ENCODE measurements at places on chromosomes 4 and X.
A peak's percentile ranks its signal among the peaks of the same experiment; 100 is the strongest.

DNA sequence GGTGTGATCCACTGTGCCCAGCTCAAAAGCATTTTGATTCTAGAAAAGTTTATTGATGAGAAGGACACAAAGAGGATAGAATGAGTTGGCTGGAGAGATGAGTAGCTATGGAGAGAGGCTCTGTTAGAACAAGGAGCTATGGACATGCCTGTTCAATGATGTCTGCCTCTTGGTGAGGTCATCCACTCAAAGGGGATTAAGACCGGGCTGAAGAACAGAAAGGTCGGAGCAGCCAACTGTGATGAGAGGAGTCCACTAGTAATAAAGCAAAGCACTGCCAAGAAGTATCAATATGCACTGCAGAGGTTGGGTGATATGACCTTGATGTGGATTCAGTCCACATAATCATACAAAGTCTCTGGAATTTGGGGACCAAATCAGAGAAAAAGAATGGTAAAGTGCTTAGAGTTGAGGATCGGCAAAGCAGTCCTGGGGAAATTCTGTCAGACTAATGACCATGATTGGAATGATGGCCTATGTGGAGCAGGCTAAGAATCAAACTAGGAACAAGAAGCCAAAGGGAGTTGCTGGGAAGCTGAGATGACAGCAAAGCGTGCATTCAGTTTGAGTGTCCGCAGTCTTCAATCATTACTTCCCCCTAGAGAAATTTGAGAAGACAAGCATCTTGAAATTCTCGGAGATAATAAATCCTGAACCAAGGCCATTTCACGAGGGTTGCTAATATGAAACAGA is 55.7 kb upstream of the MMAA start:
- no peak for DNase-seq

DNA sequence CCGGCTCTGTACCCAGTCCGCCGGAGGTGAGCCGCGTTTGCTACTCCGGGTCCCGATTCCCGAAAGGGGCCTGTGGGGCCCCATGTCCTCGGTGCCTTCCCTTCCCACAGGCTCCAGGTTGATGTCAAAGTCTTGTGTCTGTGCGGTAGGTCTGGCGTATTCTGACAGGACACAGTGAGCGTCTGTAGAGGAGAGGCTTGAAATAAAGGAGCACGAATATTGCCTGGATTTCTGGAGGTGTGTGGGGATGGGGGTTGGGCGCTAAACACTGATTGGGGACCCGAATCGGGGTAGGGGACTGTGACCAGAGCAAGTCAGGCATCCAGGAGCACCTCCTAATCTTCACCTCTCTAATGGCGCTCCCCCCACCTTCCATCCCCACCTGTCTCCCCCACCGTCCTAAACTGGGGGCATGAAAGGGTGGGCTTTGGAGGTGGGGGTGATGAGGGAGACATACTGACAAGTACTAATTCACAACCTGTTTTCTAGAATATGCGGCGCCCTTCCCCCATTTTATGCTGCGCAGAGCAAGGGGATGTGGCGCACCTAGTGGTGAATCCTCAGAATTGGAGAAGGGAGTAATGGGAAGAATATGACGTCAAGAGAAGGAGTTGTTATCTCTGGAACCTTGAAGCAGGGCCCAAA is 855 bp downstream of the GPRASP2 start:
- DNase-seq: peak; percentile 60

DNA sequence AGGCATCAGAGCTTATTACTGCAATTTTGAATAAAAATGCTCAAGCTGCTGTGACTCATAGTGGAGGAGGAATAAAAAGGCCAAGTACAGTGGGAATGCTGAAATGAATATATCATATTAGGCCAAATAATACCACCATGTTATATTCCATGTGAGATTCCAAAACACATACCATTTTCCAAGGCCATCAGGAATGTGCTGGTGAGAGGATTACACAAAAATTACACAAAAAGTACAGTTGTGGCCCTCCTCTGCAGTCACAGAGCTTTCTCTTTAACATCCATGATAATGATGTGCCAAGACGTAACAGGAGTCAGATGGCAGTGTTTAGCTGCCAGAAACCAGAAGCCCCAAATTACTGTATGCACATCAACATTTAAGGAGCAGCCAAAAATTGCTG is 153.5 kb downstream of the PCDH18 start:
- DNase-seq: no peak

GRCh38 chrX:102345916-102346315 is 93.9 kb downstream of the NXF2B start:
- no peak for DNase-seq

- DNase-seq: no peak
Measured at GRCh38 chrX:70201732-70202131, 24.4 kb downstream of the DGAT2L6 start.

GRCh38 chrX:17861489-17862011 is 452 bp upstream of the RAI2 start:
- no peak for DNase-seq

GRCh38 chr4:146278986-146279385 is 64.6 kb downstream of the REELD1 start:
- DNase-seq: no peak

GRCh38 chr4:104859601-104860237 is 287.0 kb upstream of the TET2 start:
- no peak for DNase-seq

- DNase-seq: no peak
Measured at GRCh38 chr4:81136161-81136905, 78.7 kb downstream of the PRKG2 start.

DNA sequence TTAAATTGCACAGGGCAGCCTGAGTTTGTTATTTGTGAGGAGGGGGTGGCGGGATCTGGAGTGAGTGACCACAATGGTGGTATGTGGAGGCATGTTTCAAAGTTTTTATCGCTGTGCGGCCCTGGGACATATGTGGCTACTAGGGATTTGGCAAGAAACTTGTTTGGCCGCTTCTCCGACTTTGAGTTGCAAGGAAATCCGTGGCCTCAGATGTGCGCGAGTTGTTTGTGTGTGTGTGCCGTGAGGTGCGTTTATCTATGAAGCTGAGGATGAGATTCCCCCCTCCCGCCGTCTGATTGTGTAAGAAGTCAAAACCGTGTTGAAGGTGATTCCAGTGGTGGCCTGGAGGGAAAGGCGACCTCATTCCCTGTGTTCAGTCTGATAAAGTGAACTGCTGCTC is 1.4 kb downstream of the JADE3 start:
- DNase-seq: no peak

DNA sequence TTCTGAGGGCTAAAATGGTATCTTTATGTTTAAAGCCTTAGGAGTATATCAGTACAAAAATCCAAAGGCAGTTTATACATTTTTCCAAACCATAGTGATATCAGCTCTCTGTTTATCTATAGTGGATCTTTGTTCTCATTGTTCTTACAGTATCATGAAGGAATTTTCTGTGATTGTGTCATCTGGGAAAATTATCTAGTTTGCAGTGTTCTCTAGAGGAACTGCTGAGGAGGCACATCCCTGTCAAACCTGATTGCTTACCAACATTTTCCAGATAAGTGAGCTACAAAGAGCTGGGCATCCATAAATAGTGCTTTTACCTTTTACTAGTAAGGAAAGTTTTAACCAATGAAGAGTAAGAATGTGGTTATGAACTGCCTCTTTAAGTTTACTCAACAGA is 44.9 kb upstream of the SLC25A31 start:
- no peak for DNase-seq

DNA sequence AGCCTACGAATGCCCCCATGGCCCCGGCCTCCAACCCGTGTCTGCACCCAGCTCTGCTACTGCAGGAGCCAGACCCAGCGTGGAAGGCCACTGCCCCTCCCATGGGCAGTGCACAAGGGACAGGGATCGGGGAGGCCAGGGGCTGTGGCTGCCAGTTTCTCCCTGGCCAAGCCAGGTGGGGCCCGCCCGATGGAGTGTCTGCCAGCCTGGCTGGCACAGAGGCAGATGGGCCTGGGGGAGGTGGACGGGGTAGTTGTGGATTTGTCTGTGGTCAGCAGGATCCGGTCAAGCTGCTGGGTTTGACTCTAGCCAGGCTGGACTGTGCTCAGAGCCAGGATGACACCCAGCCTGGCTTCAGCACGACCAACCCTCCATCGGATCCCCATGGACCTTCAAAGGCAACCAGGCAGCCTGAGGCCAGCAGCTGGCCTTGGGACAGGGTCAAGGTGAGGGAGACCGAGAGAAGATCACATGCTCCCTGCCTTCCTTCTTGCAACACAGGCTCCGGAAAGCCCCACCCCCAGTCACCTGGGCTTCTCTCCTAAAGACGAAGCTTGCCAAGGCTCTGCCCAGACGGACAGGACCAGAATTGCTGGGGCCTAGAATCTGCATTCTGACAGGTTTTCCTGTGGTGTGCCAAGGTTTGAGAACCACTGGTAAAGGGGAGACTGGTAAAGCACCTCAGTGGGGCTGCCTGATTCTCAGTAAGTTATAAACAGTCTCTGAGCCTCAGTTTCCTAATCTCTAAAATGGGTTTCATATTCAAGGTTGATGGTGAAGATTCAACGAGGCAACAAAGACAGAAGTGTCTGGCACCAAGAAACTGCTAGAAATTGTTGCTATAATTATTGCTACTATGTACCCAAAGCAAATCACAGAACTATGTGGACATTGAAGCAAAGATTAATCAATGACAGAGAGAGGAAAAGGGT is 78.6 kb downstream of the PPP2R2C start:
- DNase-seq: no peak

GRCh38 chrX:7926914-7927258 is 327 bp downstream of the PNPLA4 start:
- DNase-seq: no peak

- DNase-seq: no peak
Measured at GRCh38 chrX:6223516-6223915, 5.2 kb downstream of the NLGN4X start.

DNA sequence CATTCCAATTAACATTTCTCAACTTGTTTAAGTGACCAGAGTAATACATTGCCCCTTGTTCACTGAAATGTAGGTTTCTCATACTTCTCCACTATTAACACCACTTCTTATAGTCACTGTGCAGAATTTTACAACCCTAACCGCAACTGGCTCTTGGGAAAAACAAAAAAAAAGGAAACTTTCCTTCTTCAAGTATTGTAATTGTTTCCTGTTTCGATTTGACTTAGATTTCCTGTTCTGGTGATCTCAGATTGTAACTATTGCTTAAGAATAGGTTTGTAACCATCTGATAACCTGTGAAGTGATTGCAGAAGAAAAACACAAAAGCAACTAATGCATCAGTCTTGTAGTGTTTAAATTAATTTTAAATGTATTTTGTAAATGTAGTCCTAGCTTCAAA is 594.7 kb upstream of the GALNT7 start:
- DNase-seq: no peak

GRCh38 chr4:159171287-159171686 is 68.4 kb downstream of the RAPGEF2 start:
- DNase-seq: no peak

- DNase-seq: peak; percentile 77
Measured at GRCh38 chr4:184825141-184825895, 450 bp downstream of the ACSL1 start.

- DNase-seq: no peak
Measured at GRCh38 chrX:21394792-21395191, 20.6 kb downstream of the CNKSR2 start.
